Neural crest cell (in vitro differentiated cells): ENCODE measurements at places on chromosomes 1 and 21.
A peak's percentile ranks its signal among the peaks of the same experiment; 100 is the strongest.

GRCh38 chr1:225691861-225692516 lies 39.1 kb upstream of the ENAH start:
- DNase-seq: no peak

DNA sequence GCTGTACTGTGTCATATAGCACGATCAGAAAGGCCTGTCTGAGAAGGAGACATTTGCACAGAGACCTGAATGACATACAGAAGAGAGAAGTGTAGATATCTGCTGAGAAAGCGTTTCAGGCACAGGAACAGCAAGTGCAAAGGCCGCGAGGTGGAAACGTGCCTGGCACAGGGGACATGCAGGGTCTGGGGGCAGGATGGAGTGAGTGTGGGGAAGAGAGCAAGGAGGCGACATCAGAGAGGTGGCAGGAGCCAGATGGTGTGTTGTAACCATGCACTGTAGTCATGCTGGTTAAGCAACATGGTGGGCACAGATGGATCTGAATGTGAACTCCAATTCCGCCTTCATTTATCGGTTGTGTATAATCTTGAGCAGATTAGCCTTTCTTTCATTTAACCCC lies 13.0 kb downstream of the KRTCAP2 start:
- DNase-seq: no peak

- DNase-seq: no peak
Observed at GRCh38 chr1:36287595-36287994, 18.6 kb upstream of the SH3D21 start.

- no peak for DNase-seq
Observed at GRCh38 chr1:15939181-15940109, 36.5 kb downstream of the ZBTB17 start.

GRCh38 chr1:60835649-60836048 lies 246.7 kb upstream of the NFIA start:
- DNase-seq: no peak

- no peak for DNase-seq
Observed at GRCh38 chr1:17742583-17742982, 12.6 kb upstream of the ACTL8 start.

GRCh38 chr1:43007377-43008114 lies 48.9 kb upstream of the SLC2A1 start:
- peak; percentile 15 for DNase-seq
